ENCODE measurements at places on chromosomes 1 and 21.
A peak's percentile ranks its signal among the peaks of the same experiment; 100 is the strongest.

DNA sequence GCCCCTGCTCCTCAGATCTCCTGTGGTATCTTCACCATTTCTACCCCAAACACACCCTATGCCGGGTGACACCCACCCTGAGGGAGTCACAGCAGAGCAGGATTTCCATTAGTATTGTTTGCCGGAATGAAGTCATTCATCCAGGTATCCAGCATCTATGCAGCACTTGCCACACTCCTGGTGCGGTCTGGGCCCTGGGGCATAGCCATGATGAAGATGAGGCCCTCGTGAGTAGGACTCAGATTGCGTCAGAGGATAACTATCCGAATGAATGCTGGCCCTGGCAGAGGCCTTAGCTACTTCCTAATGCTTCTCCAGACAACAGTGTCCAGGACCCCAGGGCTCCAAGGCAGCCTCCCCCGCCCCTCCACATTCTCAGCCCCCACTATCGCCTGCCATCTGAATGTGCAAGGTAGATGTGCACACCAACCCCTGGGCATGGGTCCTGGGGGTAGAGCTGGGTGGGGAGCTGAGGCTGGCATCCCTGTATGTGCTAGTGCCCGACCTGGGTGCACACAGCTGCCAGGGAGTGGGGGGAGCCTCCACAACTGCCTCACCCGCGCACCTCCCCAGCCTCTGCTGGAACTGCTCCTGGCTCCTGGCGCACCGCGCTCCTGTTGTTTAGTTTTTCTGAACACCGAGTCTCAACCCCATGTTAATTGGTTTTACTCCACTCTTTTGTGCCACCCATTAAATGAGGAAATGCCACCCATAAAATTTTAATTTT, 25.5 kb upstream of the ZC3H12A start:
- DNase-seq: peak; percentile 53

- no peak for DNase-seq
These were observed 157.8 kb upstream of the JUN start for GRCh38 chr1:58941471-58942289.

DNA sequence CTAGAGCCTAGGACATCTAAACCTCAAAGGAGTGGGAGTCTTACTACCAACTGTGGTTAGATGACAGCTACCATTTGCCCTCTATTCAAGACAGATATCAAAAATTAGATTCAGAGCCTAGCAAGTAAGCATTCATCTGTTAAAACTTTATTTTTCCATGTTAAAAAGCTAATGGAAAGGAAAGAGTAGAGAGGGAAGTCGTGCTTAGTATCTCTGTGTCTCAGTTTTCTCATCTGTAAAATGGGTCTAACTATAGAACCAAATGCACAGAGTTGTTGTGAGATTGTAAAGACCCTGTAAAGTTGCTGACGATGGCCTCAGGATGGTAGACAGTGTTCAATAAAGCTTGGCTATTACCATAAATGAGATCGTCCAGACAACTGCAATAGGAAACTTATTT, 428.5 kb upstream of the RUNX1 start:
- no peak for DNase-seq

- DNase-seq: peak; percentile 79
These were observed 3.1 kb downstream of the ACTA1 start for GRCh38 chr1:229430761-229431283.

- no peak for DNase-seq
These were observed 60.7 kb downstream of the LRRC8D start for GRCh38 chr1:89881415-89882058.

DNA sequence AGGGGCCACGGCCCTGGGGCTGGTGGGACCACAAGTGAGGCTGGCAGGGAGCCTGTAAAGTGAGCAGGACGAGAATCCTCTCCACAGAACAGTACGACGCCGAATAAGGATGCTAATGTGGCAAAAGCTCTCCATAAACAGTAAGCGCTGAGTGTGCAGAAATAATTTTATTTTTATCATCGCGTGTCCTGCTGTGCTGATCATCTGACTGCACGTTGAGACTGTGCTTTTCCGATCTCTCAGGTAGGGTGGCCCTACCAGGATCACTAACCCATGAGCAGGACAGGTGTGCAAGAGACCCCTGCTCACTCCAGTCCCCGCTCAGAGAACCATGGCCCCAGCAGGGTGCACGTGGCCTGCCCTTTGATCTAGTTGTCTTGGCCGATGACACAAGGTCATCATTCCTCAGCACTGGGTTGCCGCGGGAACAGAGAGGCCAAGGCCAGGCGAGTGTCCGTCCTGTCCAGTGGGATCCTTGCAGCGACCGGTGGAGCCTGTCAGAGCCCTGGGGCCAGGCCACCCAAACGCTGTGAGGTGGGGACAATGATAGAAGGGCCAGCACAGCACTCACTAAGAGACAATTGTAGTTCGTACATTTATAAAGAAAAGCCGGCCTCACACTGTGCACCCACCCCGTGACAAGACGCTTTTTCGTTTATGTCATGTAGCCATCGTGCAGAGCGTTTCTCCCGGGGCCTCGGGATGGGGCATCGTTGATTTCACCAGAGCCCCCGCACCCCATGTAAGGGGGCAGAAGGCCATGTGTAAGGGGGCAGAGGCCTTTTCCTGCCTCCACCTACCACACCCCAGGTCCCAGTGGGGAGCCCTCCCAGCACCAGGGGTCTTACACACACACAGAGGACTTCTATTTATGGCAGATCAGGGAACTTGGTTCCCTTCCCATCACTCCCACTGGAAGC, 52.7 kb upstream of the ADARB1 start:
- no peak for DNase-seq

DNA sequence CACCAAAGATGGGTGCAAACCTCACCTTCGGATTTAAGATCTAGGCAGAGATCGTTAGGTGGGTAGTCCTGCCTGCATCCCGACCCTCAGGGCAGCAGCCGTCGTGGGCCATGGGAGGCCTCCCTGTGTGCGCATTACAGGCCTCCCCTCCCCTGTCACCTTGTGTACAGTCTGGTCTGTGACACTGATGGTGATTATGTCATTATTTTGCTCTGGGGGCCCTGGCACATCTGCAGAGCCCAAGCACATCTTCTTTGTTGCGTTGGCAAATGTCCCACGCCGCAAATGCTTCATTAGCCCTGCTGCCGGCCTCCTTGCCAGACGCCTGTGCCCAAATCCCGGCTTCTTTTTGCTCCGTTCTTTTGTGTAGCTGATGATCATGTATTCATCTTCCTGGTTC, 31.7 kb downstream of the PROX1 start:
- no peak for DNase-seq

GRCh38 chr1:193543259-193543658, 356.8 kb upstream of the B3GALT2 start:
- DNase-seq: peak; percentile 32

- no peak for DNase-seq
These were observed 16.5 kb upstream of the SUMO3 start for GRCh38 chr21:44834231-44834950.

DNA sequence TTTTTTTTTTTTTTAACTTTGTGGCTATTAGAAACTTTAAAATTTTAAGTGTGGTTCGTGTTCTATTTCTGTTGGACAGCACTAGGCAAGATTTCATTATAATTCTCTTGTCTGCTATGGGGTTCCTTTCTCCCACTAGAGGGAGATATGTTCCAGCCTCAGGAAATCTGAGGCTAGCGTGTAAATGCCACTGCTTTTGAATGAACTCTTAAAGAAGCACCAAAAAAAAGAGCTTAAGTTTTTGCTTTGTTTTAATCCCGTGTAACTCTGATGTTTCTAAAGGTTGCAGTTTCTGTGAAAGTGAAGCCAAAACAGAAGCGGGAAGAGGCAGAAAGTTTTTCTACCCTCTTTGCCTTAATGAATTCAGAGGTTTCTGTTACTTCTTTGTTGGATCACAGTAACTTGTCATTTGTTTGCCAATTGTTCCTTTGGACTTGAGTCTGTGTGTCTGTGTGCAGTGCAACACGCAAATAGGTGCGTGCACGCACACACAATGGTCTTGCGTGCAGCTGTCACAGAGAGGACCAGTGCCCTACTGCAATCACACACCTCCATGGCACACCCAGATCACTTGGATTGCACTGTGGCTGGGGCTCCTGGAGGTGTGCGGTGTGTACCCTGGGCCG, 32.3 kb downstream of the HHAT start:
- DNase-seq: peak; percentile 71

DNA sequence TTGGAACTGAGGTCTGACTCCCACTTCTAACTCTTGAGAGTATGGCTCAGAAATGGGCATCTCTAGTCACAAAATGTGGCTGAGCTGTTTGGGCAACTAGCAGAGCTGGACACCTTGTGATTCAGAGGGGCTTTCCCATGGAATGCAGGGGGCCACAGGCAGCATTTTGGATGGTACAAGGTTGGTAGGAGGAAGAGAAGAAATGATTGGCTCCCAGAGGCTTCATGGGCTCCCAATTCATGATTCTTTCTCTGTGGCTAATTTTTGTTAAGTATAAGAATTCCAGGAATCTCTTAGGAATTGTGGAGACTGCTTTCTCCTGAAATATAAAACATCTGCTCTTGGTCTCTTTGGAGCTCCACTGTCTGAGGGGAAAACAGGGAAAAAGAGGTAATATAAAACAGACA, 49.7 kb downstream of the PBX1 start:
- DNase-seq: peak; percentile 62

DNA sequence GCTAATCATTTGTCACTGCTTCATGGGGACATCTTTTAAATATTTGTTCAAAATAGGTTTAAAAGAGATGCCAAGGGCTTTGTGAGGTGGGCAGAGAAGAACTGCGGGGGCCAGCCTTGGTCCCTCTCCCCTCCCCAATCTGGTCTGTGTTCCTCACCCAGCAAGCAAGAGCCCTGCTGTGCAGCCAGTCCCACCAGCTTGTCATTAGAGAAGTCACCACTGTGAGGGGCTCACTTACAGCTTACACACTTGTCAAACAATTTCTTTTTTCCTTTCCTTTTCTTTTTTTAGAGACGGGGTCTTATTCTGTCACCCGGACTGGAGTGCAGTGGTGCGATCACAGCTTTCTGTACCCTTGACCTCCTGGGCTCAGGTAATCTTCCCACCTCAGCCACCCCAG, 10.4 kb upstream of the CDK18 start:
- no peak for DNase-seq

- DNase-seq: peak; percentile 84
These were observed 4.1 kb upstream of the CACNA1E start for GRCh38 chr1:181479137-181479745.
